ENCODE measurements at places on chromosomes 1 and 21.
A peak's percentile ranks its signal among the peaks of the same experiment; 100 is the strongest.

DNA sequence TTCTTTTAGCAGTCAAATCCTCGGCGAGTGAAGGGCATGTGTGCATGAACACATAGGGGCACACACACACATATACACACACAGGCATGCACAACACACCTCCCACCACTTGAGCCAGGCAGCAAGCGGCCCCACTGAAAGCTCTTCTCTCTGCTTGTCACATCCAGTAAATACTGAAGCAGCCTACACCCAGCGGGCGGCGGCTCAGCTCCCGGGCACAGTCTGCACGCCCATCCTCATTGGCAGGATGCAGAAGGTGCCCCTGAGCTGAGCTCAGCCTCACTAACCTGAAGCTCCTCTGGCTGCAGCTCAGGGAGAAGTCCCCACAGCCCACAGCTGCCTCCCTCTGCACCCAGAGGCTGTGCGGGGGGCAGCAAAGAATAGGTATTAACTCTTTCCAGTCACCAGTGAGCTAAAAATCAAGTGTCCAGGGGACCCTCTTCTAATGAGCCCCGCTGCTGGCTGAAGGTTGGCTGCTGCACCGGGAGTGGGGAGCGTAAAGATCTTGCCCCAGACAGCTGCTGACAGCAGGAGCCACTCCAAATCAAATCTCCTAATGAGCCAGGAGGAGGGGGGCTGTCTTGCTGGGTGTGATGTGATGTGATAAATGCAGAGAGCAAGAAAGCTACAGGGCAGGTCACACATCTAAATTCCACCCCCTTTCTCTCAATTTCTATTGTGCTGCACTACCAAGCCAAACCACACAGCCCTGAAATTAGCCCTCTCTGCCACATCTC is 12.5 kb downstream of the RGS8 start:
- no peak for DNase-seq

GRCh38 chr1:232951180-232951579 is 769 bp downstream of the NTPCR start:
- DNase-seq: peak; percentile 73

DNA sequence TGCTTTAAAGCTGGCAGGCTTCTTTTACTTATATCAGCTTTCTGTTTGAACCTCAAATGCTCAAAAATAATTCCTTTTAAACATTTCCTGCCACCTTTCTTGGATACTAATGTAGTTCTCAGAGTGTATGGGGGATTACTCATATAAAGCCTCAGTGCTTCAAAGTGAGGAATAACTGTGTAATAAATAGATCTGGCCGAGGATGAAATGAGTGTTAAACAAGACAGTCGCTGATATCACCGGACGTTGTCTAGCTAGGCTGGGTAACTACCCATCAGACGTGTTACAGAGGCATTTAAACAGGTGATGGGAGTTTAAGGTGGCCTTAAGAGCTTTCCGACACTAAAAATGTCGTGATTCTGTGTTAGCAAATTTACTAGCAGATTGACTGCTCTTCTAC is 53.1 kb downstream of the VANGL2 start:
- DNase-seq: no peak

GRCh38 chr21:38712071-38712470 is 93.7 kb upstream of the ETS2 start:
- peak; percentile 75 for DNase-seq

DNA sequence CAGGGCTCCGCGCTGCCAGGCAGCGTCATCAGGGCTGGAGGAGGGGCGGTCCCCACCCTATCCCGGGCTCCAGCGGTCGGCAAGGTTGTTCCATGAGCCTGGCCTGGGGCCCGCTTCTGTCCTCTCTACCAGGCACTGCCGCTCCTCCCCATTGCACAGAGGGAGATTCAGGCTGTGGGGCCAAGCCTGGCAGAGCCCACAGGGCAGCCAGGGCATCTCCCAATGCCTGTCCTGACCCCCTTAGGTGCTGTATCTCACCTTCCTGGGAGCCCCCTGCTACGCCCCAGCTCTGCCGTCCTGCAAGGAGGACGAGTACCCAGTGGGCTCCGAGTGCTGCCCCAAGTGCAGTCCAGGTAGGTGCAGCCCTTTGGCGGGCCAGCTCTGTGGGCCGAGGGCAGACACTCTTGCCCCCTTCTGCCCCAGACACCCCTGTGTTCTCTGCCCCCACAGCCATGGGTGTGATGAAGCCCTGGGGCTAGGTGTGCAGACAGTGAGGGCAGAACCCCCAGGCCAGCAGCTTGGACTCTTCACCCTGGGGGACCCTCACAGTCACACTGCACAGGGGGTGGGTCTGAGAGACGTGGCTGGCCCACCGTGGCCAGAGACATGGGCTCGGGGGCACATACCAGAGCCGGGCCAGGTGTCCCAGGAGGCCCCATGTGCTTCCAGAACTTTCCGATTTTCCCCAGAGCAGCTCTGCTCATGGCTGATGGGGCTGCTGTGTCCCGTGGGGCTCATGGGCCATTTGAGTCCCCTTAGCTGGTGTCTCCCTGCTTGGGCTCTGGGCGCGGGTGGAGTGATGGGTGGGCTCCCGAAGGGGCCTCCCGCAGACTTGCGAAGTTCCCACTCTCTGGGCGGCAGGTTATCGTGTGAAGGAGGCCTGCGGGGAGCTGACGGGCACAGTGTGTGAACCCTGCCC is 1.6 kb downstream of the TNFRSF14 start:
- no peak for DNase-seq

GRCh38 chr21:45160198-45160597 is 85.8 kb downstream of the ADARB1 start:
- DNase-seq: no peak

- no peak for DNase-seq
Measured at GRCh38 chr1:205837382-205837970, 12.5 kb downstream of the PM20D1 start.

- DNase-seq: no peak
Measured at GRCh38 chr1:234216116-234216703, 157.0 kb upstream of the COA6 start.

DNA sequence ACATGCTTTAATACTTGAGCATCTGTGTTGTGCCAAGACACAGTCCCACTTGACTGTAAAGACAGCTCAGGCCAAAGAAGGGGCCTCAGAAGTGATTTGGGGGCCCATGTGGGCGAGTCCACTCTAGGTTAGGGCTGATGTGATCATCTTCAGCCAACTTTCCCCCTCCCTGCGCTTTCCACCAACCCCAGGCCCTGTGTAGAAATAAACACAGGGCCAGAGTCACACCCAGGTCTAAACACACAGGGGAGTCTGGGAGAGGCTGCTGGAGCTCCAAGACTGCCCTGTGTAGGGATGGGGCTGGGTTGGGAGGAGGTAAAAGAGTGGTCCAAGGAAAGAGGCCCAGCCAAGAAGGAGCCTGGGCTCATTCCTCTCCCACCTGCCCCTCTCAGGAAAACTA is 2.5 kb upstream of the WNT2B start:
- DNase-seq: no peak

DNA sequence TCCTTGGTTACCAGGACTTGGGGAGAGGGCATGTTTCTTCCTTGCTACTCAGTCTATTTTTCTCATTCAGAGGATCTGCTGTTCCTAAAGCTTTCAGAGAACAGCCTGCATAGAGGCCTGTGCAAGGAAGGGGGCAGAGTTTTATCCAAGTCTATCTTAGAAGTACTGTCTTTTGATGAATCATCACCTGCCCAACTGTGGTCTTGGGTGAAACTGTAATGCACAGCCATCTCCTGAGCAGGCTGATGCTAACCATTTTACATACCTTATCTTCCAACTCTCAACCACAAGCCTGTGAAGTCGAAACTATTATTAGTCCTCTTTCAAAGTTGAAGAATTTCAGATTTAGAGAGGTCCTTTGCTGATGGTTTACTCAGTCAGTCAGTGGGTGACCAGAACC is 368.0 kb downstream of the HHAT start:
- DNase-seq: no peak

GRCh38 chr1:163130225-163130856 is 61.2 kb downstream of the RGS4 start:
- DNase-seq: no peak

- DNase-seq: no peak
Measured at GRCh38 chr1:221053889-221054288, 174.6 kb downstream of the HLX start.

GRCh38 chr1:48309564-48310082 is 87.1 kb downstream of the SLC5A9 start:
- DNase-seq: no peak

DNA sequence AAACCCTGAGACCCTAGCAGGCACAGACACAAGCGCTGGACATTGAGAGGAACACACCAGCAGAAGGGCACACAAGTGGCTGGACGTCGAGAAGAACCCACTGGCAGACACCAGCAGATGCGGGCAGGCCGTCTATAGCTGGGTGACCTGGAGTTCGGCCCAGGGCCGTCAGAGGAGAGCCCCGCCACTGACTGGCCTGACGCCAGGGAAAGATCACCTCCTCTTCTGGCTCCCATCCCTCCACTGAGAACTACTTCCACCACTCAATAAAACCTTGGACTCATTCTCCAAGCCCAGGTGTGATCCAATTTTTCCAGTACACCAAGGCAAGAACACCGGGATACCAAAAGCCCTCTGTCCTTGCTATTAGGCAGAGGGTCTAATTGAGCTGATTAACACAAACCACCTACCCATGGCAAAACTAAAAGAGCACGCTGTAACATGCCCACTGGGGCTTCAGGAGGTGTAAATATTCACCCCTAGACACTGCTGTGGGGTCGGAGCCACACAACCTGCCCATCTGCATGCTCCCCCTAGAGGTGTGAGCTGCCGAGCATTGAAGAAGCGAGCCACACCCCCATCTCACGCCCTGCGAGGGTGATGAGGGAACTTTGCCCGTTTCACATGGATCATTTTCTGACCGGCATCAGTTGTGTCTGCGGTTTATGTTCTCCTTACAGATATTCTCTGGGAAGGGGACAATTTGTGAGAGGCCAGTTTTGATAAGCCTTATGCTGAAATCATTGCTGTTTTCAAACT is 104.8 kb downstream of the HLX start:
- DNase-seq: no peak

DNA sequence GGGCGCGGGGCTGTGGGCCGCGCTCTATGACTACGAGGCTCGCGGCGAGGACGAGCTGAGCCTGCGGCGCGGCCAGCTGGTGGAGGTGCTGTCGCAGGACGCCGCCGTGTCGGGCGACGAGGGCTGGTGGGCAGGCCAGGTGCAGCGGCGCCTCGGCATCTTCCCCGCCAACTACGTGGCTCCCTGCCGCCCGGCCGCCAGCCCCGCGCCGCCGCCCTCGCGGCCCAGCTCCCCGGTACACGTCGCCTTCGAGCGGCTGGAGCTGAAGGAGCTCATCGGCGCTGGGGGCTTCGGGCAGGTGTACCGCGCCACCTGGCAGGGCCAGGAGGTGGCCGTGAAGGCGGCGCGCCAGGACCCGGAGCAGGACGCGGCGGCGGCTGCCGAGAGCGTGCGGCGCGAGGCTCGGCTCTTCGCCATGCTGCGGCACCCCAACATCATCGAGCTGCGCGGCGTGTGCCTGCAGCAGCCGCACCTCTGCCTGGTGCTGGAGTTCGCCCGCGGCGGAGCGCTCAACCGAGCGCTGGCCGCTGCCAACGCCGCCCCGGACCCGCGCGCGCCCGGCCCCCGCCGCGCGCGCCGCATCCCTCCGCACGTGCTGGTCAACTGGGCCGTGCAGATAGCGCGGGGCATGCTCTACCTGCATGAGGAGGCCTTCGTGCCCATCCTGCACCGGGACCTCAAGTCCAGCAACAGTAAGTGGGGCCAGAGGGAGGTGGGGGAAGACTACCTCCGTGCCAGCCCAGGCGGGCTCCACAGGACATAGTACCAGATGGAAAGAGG is 808 bp downstream of the MAP3K21 start:
- no peak for DNase-seq

GRCh38 chr1:232883992-232884661 is 66.3 kb upstream of the NTPCR start:
- DNase-seq: no peak

- DNase-seq: no peak
Measured at GRCh38 chr1:110566836-110567235, 39.3 kb downstream of the KCNA2 start.

DNA sequence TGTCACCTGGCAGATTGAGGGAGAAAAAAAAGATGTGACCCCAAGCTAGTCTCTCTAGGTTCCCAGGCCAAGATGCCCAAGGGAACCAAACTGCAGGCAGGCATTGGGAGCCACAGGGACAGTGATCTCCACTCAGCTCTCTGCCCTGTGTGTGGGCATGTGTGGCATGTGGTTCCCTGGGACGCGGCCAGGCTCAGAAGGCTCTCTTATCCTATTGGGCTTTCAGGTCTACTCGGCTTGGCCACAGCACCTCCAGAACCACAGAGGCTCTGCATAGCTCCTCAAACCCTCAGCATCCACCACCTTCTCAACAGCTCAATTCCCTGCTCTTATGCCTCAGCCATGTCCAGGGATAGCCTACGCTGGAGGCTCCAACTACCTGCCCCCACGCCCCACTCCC is 22.0 kb downstream of the IQGAP3 start:
- DNase-seq: no peak

GRCh38 chr1:8816831-8817411 is 519 bp downstream of the RERE start:
- DNase-seq: no peak

All from Kasumi-1 (cell line).